ENCODE measurements at places on chromosomes 3 and 15.
A peak's percentile ranks its signal among the peaks of the same experiment; 100 is the strongest.

DNA sequence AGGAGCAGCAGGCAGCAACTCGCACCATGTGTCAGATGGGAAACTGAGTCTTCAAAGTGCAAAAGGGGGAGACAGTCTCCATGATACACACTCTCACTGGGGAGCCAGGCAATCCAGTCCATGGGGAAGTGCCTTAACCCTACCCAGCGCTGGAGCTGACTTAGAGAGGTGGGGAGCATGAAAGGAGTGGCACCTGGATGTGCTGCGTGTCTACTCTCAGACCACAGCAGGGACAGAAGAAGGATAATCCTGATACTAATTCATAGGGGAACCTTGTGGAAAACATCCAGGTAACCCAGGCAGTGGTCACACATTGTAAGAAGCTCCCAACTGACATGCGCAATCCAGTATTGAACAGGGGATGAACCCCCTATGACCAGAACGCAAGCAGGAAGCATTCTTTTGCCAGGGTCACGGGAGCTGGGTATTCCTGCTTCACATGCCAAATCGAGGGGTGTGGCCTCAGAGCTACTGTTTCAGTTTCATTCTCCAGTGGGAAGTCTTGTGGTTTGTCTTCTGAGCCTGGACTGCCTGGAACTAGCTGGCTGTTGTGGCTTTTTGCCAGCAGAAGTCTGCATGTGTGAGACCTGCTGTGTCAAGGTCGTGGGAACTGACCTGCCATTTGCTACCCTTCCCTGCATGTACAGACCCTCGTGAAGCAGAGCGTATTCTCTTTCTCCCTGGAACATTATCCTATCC lies 367.6 kb upstream of the NDN start:
- DNase-seq = no peak

- DNase-seq = peak; percentile 29
Measured at GRCh38 chr15:34436956-34437442, 609 bp downstream of the GOLGA8A start.

DNA sequence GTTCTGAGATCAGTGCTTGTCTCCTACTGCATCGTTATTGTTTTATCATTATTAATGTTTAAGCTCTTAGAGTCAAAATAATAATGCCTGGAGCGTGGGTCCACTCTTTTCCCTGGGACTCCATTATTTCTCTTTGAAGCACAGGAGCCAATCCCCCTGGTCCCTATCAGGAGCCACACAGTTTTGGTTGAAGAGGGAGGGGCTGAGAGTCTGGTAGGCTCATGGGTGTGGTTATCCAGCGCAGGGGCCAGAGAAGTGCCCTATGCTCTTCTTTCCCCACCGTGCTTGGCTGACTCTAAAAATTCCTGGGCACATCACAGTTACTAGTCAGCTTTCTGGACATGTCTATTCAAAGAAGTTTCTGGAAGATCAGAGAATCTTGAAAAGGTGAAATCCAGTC lies 121.5 kb downstream of the DNAJB8 start:
- DNase-seq = no peak

GRCh38 chr15:51267703-51268083 lies 70.7 kb downstream of the CYP19A1 start:
- peak; percentile 9 for DNase-seq

DNA sequence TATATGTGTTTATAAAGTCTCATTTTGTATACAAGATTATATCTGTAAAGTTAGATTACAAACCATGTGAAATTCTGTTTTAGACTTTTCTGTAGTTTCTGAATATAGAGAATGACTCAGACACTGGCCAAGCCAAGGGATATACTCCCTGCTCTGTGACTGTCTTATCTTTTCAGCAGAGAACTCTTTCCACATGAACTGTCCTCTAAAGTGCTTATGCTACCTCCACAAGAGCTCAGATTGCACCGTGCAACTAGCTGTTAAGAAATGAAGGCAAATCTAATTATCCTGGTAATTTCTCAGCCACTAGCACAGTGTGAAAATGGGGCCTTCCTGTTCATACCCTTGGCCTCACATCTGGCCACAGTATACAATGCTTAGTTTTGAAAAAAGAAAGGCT lies 44.3 kb upstream of the CPNE4 start:
- no peak for DNase-seq

DNA sequence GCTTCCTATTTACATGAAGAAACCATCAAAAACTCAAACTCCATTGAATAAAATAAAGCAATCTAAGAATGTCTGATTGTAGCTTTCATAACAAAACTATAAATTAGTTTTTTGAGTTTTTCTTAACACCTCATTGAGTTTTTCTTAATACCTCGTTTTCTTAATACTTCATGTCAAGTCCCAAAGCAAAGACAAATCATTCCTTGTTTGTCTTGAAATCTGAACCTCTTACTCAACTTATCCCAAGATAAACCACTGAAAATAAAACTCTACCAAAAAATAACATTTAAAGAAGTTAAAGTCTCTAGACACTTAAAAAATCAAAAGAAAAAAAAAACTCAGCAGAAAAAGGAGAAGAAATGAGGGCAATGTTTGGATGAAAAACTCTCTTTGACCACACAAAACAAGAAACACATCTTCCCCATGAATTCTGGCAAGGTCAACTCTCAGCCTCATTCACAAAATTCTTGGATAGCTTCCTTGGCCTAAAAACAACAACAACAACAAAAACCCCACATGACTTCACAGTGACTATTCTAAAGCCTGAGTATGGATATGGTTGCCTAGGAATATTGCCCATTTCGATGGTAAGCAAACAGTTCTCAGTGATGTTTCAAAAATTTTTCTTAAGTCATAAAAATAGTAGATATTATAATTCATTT lies 38.2 kb downstream of the TMCC1 start:
- DNase-seq = no peak

DNA sequence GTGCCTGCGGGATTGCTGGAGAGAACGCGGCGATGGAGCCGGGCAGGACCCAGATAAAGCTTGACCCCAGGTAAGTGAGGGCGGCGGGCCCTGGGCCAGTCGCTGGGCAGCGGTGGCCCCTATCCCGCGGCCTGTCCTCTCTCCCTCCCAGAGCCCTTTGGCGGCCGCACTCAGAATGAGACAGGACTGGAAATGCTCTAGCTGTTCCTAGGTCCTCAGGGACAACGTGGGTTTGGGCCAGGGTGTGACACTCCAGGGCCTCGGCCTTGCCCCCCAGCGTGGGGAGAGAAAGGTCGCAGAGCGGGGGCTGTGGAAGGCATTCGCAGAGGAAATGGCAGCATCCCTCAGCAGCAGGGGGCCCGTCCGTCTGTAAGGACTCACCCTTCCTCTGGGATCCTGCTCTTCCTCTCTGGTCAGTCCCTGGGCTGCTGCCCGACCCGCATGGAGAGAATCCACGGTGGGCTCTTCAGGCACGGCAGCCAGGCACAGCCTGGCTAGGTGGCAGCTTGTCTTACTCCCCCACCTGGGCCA lies 412 bp downstream of the SLC51A start:
- no peak for DNase-seq

DNA sequence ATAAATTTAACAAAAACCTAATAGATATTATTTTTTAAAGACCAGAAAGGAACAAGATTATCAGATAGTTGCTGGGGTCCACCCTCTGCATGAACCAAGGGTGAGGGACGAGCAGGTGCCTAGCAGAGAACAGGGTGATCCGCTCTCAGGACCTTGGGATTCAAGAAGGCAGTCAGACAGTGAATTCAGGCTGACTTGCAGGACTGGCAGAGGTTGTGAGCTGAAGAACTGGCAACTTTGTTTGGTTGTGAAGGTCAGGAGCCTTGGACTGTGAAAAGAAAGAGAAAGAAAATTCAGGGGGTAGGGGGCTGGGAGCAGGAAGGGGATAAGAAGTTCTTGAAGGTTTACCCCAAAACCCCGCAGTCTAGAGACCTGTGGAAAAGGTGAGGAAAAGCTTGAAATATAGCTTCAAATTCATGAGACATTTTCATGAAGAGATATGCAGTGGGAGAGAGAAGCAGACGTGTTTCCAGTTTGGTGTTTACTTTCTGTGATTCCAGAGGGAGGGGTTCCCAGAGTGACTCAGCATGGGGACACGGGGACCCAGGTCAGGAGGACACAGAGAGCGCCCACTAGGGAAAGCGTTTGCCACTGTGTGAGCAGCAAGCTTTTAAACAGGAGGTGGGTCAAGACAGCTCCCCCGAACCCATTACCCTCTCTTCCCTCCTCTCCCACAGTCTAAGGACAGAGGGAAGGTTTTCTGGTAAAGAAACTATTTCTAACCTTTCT lies 217.2 kb upstream of the UMPS start:
- no peak for DNase-seq

DNA sequence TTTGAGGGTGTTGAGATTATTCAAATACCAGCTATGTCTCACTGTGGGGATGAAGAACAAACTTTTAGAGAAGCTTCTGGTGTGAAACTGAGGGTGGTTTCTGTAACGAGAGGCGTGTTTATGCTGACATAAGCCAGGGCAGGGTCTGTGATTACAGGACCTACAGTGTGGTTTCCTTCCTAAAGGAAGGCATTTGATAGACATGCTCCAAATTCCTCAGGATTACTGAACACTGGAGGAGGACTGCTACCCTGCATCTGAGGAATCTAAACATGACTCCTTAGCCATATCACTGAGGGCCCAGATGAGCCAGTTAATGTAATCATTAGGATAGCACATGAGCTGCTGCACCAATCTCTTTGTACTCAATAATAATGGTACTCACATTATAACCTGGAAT lies 328.4 kb upstream of the UMPS start:
- peak; percentile 75 for DNase-seq

- no peak for DNase-seq
Measured at GRCh38 chr3:159987291-159987711, 1.3 kb upstream of the IL12A start.

GRCh38 chr3:29144361-29144760 lies 136.5 kb upstream of the RBMS3 start:
- DNase-seq = no peak

GRCh38 chr15:50854601-50855490 lies 53.6 kb upstream of the AP4E1 start:
- DNase-seq = no peak

DNA sequence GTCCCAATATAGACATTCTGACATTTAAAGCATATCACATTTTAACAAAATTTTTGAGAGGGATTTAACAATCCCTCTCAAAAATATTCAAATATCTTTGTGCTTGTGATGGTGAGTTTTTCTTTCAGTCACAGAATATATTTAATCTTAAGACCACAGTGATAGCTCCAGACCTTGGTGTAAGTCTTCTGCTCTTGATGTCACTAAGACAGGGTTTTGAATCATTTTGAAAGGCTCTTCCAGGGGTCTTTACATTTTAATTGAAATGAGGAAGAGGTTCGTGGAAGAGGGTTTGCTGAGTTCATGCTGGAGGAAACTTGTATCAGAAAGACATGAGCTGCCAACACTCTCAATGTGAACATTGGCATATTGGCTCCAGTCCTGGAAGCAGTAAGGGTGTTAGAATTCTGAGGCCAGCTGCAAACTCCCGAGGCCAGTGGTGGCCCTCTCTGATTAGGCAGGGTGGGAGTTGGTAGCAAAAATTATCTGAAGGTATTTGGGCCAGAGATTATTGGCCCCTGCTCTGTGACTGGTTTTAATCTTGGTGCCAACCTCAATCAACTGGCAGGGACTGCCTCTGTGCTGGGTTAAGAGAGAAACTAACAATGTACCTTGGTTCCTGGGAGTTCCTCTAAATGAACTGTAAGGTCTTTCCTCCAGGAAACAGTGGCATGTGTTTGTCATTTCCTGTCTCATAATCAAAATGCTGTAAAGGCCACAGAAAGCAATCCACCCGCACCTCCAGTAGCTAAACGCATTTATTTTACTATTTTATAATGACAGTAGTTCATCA lies 5.3 kb downstream of the POU1F1 start:
- no peak for DNase-seq

- DNase-seq = peak; percentile 37
Measured at GRCh38 chr15:31197497-31198414, 96.2 kb upstream of the TRPM1 start.

DNA sequence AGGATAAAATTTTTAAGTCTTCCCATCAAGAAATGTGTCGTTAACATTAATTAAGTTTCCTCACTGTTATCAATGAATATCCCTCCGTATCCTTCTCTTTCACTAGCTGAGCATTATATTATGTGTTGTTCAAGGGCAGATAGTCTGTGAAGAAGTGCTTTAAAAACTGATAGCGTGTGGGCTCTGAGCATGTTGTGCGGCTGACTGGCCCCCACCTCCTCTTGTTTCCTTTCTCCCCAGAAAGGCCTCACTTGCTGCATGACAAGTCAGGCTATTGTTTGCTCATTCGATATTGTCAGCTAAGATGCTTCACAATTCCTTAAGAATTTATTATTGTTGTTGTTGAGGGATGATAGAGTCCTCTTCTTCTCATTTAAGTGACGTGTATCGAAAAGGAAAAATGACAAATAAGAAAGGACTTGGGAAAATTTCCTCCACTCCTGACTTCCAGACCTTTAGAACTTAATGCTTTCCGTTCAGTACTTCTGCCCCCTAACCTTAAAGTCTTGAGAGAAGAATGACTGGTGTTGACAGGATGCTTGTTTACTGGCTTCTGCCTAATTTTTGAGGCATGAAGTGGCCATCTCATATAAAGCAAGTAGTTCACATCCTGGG lies 298.3 kb downstream of the LPP start:
- no peak for DNase-seq

DNA sequence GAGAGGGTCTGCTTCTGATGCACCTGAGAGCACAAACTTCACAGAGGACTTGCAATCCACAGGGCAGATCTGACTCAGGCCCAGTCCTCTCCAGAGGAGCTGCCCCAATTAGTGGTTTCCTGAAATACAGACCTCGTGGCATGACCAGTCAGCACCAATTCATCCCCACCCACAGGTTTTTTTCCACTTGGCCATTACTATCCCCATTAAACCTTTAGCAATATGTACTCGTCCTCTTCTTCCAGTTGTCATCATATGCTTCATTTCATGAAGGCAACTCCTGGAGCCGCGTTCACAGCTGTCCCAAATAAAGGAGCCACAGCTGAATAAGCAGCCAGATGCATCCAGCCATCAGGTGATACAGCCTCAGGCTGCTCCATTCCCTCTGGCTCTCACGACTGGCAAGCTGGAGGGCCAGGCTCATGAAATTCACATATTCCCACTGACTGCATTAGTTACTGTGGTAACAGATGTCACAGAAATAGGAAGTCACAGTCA lies 163.1 kb downstream of the FMN1 start:
- DNase-seq = no peak

GRCh38 chr3:31704591-31705179 lies 172.0 kb downstream of the STT3B start:
- peak; percentile 64 for DNase-seq

DNA sequence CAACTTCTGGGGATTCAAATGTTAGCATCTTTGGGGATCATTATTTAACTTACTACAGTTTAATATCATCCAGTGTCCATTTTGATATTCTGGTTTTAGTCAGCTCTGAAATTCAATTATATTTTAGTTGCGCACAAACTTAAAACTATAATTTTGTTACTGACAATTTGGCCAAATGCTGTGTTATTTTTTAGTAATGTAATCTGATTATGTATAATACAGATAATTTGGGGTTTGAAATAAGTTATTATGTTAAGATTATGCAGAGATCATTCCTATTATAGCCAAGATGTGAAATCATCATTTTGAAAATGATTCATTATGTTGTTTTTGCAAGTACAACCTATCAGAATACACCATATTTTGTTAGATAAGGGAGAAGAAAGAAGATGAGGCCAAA lies 706.1 kb downstream of the ROBO2 start:
- DNase-seq = no peak

GRCh38 chr3:68893600-68894239 lies 38.6 kb downstream of the TAFA4 start:
- DNase-seq = peak; percentile 39

All from ACHN (cell line).